HCT116 (cell line): ENCODE measurements at places on chromosomes 3 and 15. TPM values are rescaled to one million over a fixed set of nuclear protein-coding genes. Genes with fewer than 3 reads are reported as not detected.

- no peak overlapping the region for H3K4me3 ChIP-seq
- H3K36me3 ChIP-seq = no peaks in the 10 kb centered on the region
- no peaks in the 10 kb centered on the region for H3K4me1 ChIP-seq
- H3K27ac ChIP-seq = no peak overlapping the region
Observed at GRCh38 chr3:10697918-10698317, 118.1 kb upstream of the SLC6A11 start.

- H3K27ac ChIP-seq = no peak overlapping the region
- H3K4me1 ChIP-seq = no peaks in the 10 kb centered on the region
- no peaks in the 10 kb centered on the region for H3K36me3 ChIP-seq
- no peak for DNase-seq
Observed at GRCh38 chr3:74501007-74501406, 113.5 kb downstream of the CNTN3 start.

- H3K36me3 ChIP-seq = no peaks in the 10 kb centered on the region
- H3K27me3 ChIP-seq = no peaks in the 10 kb centered on the region
- no peaks in the 10 kb centered on the region for H3K4me1 ChIP-seq
- DNase-seq = no peak
Observed at GRCh38 chr3:74858086-74858485, 243.6 kb upstream of the CNTN3 start.

- peak; percentile 36 for DNase-seq
- no peak overlapping the region for H3K4me3 ChIP-seq
- peak overlapping the region; percentile 62 for H3K27ac ChIP-seq
- peaks cover 52% of the 10 kb centered on the region for H3K4me1 ChIP-seq
Observed at GRCh38 chr15:76196269-76197231, 114.7 kb downstream of the ETFA start.

- no peak overlapping the region for H3K4me3 ChIP-seq
- H3K36me3 ChIP-seq = no peaks in the 10 kb centered on the region
- no peaks in the 10 kb centered on the region for H3K4me1 ChIP-seq
- no peak overlapping the region for H3K27ac ChIP-seq
- DNase-seq = no peak
- H3K27me3 ChIP-seq = no peaks in the 10 kb centered on the region
Observed at GRCh38 chr15:49902685-49903501, 216.1 kb downstream of the ATP8B4 start.

DNA sequence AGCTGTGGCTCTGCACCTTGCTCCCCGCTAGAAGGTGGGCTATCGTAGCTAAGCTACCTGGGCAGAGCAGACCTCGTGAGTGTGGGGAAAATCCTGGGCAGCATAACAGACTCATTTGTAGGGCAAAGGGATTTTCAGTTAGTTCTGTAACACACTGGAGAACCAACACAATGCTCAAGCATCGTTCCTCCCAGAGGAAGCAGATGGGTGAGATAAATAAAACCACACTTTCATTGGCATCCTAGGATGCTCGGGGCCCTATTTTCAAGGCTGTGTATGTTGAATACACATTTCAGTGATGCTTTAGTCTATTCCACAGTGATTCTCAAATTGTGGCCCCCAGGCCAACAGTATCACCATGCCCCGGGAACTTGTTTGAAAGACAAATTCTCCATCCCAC, 20.0 kb downstream of the LIPC start:
- no peak overlapping the region for H3K4me3 ChIP-seq
- H3K36me3 ChIP-seq = no peaks in the 10 kb centered on the region
- no peaks in the 10 kb centered on the region for H3K4me1 ChIP-seq
- H3K27ac ChIP-seq = no peak overlapping the region
- no peaks in the 10 kb centered on the region for H3K27me3 ChIP-seq

GRCh38 chr3:127959873-127960272, 44.8 kb downstream of the KBTBD12 start:
- DNase-seq = no peak
- no peaks in the 10 kb centered on the region for H3K36me3 ChIP-seq
- H3K4me1 ChIP-seq = 0 out of 2 replicates have a peak, but pooled peaks cover 3% of the 10 kb centered on the region
- no peak overlapping the region for H3K4me3 ChIP-seq

DNA sequence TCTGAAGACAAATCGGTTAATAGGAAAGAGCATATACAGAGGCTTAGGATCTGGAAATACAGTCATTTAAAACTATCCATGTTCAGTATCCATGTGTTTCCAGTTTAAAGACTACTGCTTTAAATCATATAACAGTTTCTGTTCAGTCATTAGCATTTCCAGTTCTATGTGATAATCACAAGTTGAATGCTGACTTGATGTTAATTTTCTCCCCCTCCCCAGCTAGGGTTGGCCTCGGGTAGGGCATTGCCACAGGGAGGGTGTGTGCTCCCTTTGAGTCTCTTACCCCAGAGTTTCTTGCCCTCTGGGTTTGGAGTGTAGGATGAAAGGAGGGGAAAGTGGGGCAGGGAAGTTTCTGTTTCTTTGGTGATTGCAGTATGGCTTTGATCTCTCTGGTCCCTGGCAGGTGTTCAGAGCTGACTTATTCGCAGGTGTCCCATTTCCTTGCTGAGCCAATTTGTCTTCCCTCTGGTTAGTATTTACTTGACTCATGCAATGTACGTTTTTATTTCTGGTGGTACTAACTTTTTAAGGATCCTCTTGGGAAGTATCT, 86.3 kb downstream of the SH3GL3 start:
- no peak for DNase-seq
- no peaks in the 10 kb centered on the region for H3K4me1 ChIP-seq
- H3K36me3 ChIP-seq = no peaks in the 10 kb centered on the region
- no peak overlapping the region for H3K27ac ChIP-seq

- no peaks in the 10 kb centered on the region for H3K4me1 ChIP-seq
- DNase-seq = no peak
- no peak overlapping the region for H3K27ac ChIP-seq
- no peak overlapping the region for H3K4me3 ChIP-seq
Observed at GRCh38 chr3:62446337-62446940, 73.1 kb upstream of the FEZF2 start.

- no peaks in the 10 kb centered on the region for H3K27me3 ChIP-seq
- no peak overlapping the region for H3K27ac ChIP-seq
- no peak for DNase-seq
Observed at GRCh38 chr3:147389717-147390116, 16.6 kb downstream of the ZIC4 start.

DNA sequence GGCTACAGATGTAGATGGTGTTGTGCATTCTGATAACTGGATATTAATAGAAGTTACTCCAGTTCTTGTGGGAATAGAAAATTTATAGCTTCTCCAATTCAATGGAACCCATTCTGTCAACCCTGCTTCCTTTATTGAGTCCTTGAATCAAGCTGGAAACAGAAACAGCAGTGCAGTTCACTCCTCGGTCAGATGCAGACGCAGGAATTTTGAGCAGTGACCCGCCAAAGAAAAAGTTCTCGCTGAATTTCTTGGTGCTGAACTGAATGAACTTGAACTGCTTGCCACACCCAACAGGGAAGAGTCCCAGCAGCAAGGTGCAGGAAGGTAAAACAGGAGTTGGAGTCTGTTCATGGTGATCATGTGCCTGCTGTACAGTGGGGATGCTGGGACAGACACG, 10.3 kb downstream of the HRH1 start:
- H3K4me3 ChIP-seq = no peak overlapping the region
- H3K27me3 ChIP-seq = no peaks in the 10 kb centered on the region
- peaks cover 17% of the 10 kb centered on the region; the same call in 1 of the 2 replicates for H3K4me1 ChIP-seq
- no peak overlapping the region for H3K27ac ChIP-seq
- no peaks in the 10 kb centered on the region for H3K36me3 ChIP-seq

DNA sequence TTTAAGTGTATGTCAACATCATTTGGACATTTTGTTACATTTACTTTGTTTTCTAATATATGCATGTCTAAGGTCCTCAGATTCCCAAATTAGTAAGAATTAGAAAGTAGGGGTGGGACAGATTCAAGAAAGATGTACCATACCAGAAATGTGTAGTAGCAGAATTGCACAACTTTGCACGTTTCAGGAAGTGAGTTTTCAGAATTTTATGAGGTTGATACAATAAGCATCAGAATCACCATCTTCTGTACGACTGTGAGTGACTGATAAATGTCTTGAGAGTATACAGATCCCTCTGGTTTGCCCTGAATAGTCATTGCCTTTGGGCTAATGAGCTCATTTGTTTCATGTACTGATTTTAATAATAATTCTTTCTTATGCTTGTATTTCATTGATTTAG, 9.3 kb downstream of the ARIH2 start:
- H3K4me3 ChIP-seq = no peak overlapping the region
- no peak for DNase-seq
- H3K27ac ChIP-seq = no peak overlapping the region
- H3K36me3 ChIP-seq = peaks cover 27% of the 10 kb centered on the region

ALPK3 gene
- 2.0 TPM for total RNA-seq

NTRK3 gene
- total RNA-seq = not detected

LSAMP gene
- total RNA-seq = 0.25 TPM

TMC3 gene
- total RNA-seq = not detected

RPN1 gene
- 218 TPM for total RNA-seq
